ENCODE measurements at places on chromosomes 7 and 10. TPM values are rescaled to one million over a fixed set of nuclear protein-coding genes. Genes with fewer than 3 reads are reported as not detected.

GRCh38 chr10:67852761-67853160 is 14.8 kb upstream of the DNAJC12 start:
- DNase-seq, result no peak

DNA sequence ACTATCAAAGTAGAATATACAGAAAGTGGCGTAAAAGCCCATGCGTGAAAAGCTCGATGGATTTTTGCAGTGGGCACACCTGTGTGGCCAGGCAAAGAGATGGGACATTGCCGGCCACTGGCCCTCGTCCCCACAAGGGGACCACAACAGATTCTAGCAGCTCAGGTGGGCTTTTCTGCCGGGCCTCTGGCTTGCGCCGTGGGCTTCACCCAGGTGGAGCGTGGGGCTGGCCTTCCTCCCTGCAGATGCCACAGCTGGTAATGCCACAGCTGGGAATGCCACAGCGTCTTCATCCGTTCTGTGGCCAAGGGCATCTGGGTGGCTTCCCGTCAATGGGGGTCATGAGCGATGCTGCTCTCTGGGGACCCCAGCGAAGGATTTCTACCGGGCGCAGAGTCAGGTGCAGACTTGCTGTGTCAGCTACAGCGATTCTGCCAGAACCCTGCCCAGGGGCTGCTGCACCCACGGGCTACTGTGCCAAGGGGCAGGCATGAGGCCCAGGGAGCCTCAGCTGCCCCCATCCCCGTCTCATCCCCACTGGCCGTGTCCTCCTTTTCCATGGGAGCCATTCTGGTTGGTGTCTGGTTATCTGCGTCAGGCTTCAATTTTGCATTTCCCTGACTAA is 52.5 kb upstream of the NKX6-2 start:
- DNase-seq, result no peak

- no peak for DNase-seq
Observed at GRCh38 chr7:107104801-107105200, 60.3 kb downstream of the PRKAR2B start.

- DNase-seq, result peak; percentile 64
Observed at GRCh38 chr7:111486472-111487142, 75.7 kb downstream of the IMMP2L start.

GRCh38 chr10:79293841-79294581 is 53.3 kb upstream of the PPIF start:
- DNase-seq, result peak; percentile 27

- DNase-seq, result no peak
Observed at GRCh38 chr10:124511205-124512039, 49.8 kb downstream of the LHPP start.

DNA sequence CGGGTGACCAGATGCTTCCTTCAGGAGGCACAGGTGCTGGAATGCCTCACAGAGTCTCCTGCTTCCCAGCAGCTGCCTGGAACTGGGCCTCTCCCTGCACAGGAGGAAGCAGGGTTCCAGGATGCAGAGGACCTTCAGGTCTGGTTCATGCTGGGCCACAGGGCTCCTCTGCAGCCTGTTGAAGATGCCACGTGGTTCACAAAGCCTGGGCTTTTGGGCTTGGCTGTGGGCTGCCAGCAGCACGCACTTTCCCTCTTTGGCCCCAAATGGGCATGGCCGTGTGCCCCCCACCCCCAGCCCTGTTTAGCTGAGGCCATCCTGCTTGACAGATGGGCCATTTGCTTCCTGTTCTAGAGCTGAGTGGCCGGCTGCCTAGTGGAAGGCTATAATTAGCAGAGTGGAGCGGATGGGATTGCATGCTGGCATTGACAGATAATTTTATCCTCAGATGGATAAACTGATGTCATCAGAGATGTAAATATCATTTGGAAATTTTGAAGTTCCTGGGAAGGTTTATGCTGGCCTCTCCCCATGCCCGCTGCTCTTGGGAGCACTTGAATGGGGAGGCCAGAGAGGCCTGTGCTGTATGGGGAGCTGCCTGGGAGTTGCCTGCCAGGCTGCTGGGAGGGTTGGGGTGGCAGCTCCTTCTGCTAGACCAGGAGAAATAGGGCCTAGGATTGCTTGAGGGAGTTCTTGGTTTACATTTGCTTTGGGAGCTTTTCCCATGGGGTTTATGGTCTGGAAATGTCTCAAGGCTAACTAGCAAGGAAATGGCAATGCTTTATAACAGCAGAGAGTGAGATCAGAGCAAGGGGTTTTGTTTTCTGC is 28.2 kb downstream of the TSPAN15 start:
- DNase-seq, result no peak

DNA sequence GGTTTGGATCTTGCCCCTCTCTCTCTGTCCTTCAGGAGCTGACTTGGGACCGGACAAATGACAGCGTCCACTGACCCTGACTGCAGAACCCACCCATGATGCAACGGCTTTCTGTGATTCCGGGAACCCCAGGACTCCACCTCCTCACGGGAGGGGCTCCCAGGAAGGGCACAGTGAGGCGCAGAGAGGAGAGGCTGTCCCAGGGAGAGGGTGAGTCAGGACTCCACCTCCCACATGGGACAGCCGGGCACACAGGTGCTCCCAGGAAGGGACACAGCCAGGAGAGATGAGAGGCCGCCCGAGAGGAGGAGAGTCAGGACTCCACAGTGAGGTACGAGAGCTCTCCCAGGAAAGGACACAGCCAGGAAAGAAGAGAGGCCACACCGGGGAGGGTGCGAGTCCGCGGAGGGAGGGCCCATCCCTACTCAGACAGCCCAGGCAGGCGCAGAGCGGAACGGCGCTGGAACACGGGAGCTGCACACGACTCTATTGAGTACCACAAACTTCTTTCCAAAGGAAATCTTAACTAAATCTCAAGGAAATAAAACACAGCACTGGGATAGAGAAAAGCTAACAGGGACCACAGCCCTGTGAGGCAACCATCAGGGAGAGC is 162.5 kb downstream of the MAD1L1 start:
- DNase-seq, result no peak

GRCh38 chr10:50506861-50507573 is 116.7 kb downstream of the SGMS1 start:
- no peak for DNase-seq

- DNase-seq, result peak; percentile 21
Observed at GRCh38 chr7:11648980-11649379, 183.0 kb downstream of the THSD7A start.

GRCh38 chr10:10526846-10527245 is 490.8 kb upstream of the CELF2 start:
- no peak for DNase-seq

- DNase-seq, result peak; percentile 45
Observed at GRCh38 chr7:114081606-114082425, 163.0 kb upstream of the PPP1R3A start.

DNA sequence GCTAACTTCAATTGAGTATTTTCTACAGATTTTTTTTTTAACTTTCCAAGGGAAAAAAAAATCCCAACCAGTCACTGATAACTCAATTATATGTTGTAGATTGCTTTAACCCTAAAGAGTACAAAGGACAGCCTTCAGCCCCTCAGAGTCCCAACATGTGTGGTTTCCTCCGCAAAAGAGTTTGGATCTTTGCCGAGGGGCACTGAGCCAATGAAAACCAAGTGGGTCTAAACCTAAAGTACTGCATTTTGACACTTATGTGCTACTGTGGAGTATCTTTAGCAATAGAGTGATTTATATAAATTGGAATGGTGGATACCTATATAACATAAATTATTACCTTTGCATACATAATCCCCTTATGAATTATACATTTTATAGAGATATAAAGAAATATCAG is 91.5 kb downstream of the SEMA3D start:
- no peak for DNase-seq

DNA sequence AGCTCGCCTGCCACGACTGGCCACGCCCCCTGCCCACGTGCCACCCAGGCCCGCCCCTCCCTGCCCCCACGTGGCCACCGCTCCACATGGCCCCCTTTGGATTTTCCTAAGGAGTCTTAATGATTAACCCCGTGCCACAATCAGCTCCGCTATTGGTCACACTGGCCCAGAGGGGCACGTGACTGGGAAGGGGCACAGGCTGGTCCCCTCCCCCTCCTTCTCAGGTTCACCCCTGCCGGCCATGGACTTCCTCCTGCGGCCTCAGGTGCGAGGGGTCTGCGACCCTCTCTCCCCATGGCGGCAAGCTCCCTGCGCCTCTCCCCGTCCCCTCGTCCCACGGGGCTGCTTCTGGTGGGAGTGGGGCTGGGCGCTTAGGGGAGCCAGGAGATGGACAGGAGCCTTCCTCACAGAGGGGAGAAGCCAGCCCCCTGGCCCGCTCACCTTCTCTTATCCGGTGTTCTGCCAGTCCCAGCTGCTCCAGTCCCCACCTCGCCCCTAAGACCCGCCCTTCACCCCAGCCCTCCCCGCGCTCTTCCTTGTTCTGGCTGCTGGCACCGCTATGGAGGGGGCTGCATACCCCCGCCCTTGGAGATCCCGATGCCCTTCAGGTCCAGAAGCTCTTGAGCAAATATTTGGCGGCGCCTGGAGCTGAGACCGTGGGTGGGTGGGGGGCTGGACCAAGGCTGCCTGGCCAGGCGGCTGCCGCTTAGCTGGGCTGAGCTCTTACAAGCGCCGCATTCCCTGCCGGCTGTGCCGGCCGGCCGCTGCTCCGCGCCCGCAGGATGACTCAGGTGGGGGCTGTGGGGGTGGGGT is 3.2 kb downstream of the SLC4A2 start:
- DNase-seq, result peak; percentile 78

DNA sequence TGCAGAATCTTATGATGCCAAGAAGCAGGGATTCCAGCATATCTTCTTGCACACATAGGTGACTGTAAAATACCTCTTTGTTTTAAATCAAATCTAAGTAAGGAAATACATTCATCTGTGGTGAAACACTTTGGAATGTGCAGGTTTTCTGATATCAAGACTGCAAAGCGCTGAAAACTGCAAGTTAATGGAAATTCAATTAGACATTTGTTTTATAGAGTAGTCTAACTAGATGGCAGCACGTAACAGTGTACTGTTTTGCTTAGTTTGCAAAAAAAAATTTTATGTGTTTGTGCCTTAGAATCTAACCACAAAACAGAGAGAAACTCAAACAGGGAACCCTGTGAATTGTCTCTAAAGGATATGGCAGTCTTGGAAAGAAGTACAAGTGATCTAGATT is 259.2 kb downstream of the HDAC9 start:
- peak; percentile 6 for DNase-seq

DNA sequence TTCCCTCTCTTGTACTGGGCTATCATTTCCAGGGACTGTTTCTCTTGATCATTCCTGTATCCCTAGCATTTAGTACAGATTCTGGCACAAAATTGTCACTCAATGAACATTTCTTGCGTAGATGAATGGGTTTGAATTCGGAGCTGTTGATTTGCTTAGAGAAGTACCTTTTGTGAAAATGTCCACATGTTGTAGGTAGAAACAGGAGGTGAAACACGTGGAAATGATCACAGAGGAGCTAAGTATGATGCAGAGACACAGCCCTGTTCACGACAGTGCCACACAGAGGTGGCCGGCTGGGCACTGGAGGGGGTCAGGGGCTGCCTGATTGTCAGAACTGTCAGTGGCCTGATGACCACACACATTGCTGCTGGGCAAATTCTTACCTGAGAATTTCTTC is 196.1 kb upstream of the PRKCQ start:
- no peak for DNase-seq

DNA sequence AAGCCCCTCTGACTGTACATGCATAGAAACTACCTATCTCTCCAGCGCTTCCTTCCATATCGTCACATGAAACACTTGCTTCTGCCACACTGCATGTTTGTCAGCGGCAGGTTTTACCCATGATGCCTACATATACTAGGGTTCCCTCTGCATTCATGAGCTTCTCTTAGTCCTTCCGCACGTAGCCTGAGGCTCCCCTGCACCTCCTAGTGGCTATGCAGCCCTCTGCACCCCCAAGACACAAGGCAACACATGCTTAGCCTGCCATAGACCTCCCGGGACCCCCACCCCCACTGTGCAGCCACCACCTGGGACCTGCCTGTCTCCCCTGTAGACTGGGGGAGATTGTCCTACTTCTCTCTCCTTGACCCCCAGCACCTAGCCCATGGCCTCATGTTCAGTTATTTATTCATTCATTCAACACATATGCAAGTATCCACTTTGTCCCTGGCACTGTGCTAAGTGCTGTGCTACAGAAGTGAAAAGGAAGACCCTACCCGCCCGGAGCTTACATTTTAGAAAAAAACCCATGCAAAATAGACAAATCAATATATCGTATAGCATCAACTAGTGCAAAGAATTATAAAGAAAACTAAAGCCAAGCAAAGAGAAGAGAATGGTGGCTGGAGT is 23.5 kb downstream of the TMEM273 start:
- DNase-seq, result peak; percentile 47

DNA sequence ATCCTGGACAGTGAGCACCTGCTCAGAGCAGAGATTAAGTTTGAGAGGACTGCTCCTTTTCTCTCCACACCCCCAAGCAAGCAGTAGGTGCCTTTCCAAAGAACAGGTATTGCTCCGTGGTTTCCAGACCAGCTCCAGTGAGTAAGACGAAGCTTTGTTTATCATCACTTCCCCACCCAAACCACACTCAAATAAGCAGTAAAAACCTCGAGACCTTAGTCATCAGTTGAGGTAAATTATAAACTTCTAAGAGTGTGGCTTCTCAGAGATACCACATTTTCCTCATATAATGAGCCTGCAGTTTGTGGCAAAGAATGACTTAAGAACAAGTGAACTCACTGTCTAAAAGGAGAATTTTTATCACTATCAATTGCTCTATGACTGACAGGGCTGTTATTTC is 50.0 kb upstream of the GRB10 start:
- DNase-seq, result peak; percentile 50

GRCh38 chr10:15859509-15859905 is 800 bp downstream of the MINDY3 start:
- no peak for DNase-seq

GRCh38 chr7:130994378-130995115 is 260.5 kb upstream of the KLF14 start:
- DNase-seq, result peak; percentile 86

The MOGAT3 gene
- not detected for total RNA-seq

The OR2A1 gene
- not detected for total RNA-seq

The CHST15 gene
- 38.8 TPM for total RNA-seq

The TMEM184A gene
- 9.0 TPM for total RNA-seq

The OPALIN gene
- total RNA-seq, result not detected

The CARD11 gene
- not detected for total RNA-seq

The LIPK gene
- total RNA-seq, result not detected

The CHRM2 gene
- total RNA-seq, result not detected

The GPR85 gene
- total RNA-seq, result 0.61 TPM

The INSYN2A gene
- total RNA-seq, result 0.07 TPM

The DPP6 gene
- total RNA-seq, result not detected

The CALML5 gene
- not detected for total RNA-seq

The COL17A1 gene
- 514 TPM for total RNA-seq

The STEAP1 gene
- 3.1 TPM for total RNA-seq
